ENCODE measurements at places on chromosomes 4 and X.

- DNase-seq: no peak
Measured at GRCh38 chr4:86670756-86671155, 76.6 kb downstream of the PTPN13 start.

GRCh38 chr4:89300499-89300898 lies 7.1 kb downstream of the GPRIN3 start:
- DNase-seq: no peak

DNA sequence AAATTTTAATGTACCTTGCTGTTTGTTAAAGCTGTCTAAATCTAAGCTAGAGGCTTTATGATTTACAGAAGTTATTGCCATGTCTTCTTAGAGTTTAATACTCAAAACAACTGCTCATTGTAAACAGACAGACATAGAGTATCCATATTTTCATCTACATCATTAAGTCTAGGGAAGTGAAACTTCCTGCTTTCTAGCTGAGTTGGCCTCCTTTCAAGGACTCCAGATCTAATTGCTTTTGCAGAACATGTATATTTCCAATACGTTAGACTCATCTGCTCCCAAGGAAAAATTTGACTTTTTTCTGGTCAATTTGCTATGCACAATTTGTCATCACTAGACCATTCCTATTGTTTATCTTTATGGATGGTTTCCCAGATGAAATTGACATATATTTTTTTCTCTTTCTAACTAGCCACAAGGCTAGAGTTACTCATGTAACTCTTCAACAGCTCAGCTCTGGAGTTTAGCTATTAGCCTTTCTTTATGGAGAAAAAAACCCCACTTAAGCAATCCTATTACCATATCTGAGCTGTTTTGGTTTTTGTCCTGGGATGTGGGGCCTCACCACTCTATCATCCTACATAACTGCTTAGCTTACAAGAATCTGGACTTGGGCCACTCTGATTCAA lies 122.9 kb downstream of the PPA2 start:
- no peak for DNase-seq

GRCh38 chrX:139194571-139195280 lies 335.8 kb upstream of the F9 start:
- peak; percentile 3 for DNase-seq

- no peak for DNase-seq
Measured at GRCh38 chrX:154090731-154091130, 6.8 kb downstream of the MECP2 start.

- DNase-seq: no peak
Measured at GRCh38 chr4:54958236-54958635, 167.2 kb downstream of the KDR start.

DNA sequence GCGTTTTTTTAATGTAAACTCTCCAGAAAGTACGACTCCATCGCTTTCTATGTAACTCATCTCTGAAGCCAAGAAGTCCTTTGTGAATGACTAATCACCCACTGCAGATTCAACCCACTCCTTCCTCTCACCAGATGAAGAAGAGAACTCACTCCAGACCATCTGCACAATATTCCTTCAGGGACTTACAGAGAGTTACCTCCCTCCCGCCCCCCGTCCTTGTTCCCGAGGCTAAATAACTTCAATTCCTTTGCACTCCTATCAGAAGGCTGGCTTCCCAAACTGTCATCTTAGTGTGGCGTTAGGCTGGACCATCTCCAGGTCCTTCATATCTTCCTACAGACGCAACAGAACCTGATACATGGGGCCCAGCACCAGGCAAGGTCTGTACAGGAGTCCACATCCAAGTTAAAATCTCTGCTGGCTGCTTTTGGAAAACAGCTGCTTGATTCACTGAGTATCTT lies 82.4 kb downstream of the AFAP1 start:
- DNase-seq: no peak

GRCh38 chr4:36990128-36990872 lies 254.2 kb upstream of the NWD2 start:
- DNase-seq: no peak

- DNase-seq: no peak
Measured at GRCh38 chrX:44733931-44734330, 109.9 kb upstream of the DUSP21 start.

GRCh38 chr4:70815370-70815769 lies 24.3 kb downstream of the GRSF1 start:
- DNase-seq: no peak
